PC-3 (cell line): ENCODE measurements at places on chromosomes 12 and 14.

DNA sequence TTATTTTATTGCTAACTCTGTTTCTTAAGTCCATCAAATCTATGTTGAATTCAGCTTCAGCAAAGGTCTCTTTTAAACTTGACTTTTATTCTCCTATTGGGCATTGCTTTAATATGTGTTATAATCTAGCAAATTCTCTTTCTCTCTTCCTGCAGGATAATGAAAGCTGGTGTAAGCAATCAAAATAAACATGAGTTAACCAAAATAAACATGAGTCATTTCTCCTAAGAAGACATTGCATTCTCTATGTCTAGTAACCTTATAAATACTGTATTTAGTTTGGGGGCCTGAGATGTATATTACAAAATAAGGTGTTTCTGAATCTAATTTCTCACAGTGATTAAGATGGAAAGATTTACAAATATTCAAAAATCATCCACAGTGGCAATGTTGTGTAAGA, 739.1 kb upstream of the ATXN7L3B start:
- peak; percentile 59 for DNase-seq

DNA sequence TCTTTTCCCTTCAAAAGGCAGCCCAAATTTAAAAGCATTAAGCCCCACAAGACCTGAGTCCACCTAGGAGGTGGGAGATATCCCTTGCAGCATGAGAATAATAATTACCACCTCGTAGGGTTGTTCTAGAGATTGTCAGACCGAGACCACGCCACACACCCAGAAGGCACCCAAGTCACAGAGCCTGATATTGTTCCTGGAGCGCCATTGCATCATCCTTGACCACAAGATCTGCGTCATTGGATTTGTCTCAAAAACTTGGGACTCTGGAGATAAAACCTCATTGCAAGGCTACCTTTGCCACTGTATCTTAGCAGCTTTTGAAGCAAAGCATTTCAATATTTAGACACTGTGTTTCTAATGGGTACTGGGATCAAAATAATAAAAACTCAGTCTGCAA, 29.4 kb upstream of the PPP2R5C start:
- peak; percentile 42 for DNase-seq

- DNase-seq: no peak
These were observed 236.4 kb upstream of the RGS6 start for GRCh38 chr14:71695611-71696350.

DNA sequence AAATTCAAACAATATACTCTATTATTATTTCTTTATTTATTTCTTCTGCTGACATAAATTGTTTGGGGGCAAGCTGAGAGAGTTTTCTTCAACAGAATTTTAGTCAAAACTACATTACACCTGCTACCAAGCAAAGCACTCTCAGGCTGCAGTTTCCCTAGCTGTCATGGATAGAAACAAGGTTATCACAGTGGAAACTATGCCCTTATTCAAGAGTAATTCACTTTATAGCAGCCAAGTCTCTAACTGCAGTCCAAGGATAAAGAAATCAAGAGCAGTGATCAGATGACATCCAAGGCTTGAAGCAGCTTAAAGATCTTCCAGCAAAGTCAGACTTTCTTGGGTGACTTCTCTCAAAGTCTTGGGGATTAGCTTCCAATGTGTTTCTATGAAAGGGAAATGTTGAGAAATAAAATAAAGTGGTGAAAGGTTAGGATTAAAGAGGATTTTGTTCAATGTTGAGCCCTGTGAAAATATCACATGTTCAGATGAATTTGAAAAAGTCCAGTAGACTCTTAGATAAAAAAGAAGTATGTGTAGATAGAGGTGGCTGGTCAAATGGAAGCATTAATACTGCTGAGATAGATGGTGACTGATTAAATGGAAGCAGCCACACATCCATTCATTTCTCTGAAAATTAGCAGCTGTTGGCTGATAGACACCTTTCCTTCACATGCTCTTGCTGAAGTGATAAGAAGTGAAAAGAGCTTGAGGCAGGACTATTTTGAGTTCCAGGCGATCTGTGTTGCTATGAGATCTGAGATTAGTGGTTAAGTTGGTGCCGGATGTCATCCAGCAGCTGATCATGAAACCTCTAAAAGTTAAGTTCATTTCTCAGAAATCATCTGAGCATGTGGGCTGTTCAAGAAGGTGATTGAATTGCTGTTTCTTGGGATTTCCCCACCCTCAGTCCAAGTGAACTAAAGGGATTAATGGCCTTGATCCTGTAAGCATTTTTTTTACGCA, 257.8 kb upstream of the BTG1 start:
- no peak for DNase-seq

GRCh38 chr14:76908834-76909233, 82.6 kb downstream of the LRRC74A start:
- DNase-seq: no peak

DNA sequence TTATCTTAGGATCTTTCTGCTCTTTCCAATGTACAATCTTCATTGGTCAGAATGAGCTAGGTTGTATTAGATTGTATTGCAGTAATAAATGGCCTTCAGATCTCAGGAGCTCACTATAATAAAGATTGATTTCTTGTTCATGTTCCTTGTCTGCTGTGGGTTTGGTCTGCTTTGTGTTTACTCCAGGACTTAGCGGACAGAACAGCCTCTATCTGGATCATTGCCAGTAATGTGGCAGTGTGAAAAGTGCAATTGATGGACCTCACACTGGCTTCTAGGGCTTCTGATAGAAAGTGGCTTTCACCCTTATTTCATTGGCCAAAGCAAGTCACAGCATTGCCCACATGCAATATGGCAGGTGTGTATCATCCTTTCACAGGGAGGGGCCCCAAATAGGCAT, 81.2 kb downstream of the BTG1 start:
- DNase-seq: no peak

GRCh38 chr12:101474711-101475386, at the start of gene SPIC:
Gene SPIC, plus strand, starts transcription at chr12:101475336. Its CDS starts 1,569 bp downstream, at chr12:101476905.
- no peak for DNase-seq

DNA sequence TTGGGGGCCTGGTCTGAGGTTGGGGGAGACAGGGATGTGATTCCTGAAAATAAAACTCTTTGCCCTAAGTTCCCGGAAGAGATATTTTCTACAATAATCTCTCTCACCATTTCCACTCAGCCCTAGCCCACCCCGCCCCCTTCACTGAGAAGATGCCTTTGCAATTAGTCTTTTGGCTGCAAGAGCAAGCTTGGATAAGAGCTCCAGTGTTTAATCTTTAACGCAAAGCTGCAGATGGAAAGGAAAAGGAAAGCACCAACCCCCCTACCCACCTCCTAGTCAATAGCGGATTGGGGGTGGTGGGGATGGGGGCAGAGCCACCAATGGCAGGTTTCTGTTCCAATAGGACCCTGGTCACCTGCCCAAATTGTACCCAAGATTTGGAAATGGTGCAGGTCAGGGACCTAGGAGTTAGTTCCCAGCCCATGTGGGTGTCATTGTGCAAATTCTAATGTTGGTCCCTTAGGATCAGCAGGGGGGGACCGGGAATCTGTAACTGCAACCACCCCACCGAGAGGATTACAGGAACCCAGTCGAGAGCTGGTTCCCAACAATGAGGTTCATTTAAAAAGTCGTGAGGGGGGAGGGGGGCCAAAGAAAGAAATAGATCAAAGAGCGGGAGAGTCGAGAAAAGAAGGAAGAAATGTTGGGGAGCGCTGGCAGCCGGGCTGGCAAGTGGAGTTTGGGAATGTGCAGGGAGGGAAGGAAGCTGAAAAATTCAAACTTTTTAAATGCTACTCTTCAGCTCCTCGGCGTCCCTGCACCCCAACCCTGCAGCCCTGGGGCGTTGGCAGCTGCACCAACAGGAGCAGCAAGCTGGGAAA, 1.6 kb downstream of the ZFP36L1 start:
- DNase-seq: peak; percentile 41

DNA sequence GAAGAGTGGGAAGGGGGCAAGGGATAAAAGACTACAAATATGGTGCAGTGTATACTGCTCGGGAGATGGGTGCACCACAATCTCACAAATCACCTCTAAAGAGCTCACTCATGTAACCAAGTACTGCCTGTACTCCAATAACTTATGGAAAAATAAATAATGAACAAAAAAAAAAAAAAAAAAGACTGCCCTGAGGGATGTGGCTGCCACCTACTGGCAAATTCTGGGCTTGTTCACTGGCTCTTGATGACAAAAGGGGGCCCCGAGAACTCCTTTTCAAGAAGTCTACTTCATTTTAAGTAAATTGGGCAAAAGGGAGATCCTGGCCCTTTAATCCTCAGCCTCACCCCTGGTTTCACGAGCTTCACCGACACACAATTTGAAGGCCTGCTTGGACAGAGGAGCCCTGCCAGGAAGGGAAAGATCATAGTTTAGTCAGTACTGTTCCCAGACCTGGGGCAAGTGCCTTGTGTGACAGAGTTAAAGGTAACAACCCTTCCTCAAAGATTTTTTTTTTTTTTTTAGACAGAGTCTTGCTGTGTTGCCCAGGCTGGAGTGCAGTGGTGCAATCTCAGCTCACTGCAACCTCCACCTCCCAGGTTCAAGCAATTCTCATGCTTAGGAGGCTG, 26.1 kb upstream of the STAC3 start:
- DNase-seq: peak; percentile 52

DNA sequence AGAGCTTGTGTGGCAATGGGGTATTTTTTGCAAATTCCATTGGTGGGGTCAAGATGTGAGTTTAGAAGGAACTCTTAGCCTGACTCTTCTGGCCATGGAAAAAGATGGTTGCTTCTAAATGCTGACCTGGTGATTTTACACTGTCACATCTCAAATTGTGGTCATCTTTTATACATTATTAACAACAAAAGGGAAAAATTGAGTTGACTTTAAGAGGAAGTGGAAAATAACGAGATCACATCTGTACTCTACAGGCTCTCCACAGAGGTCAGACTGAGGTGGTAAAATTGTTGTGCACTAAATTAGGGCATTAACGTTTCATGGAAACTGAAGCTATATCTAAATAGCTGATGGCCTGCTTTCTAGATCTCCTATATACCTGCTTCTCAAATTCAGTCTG, 44.7 kb downstream of the PTPN11 start:
- no peak for DNase-seq

- no peak for DNase-seq
These were observed 3.6 kb upstream of the NUDT4 start for GRCh38 chr12:93373961-93374656.

DNA sequence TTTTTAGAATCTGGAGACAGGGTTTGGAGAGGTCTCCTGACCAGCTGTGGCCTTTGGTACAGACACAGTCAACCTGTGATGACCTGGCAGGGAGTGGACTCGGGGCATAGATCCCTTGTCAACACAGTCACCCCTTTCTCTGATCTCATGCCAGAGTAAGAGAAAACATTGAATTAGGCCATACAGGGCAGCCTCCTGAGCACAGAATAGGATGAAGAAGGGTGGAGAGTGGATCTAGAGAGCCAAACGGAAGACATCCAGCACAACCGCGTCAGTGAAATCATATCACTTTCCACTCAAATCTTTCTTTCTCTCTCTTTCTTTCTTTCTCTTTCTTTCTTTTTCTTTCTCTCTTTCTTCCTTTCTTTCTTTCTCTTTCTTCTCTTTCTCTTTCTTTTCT, 145.9 kb upstream of the TBX3 start:
- DNase-seq: no peak

GRCh38 chr14:79852950-79853744, 358.2 kb downstream of the DIO2 start:
- DNase-seq: no peak

DNA sequence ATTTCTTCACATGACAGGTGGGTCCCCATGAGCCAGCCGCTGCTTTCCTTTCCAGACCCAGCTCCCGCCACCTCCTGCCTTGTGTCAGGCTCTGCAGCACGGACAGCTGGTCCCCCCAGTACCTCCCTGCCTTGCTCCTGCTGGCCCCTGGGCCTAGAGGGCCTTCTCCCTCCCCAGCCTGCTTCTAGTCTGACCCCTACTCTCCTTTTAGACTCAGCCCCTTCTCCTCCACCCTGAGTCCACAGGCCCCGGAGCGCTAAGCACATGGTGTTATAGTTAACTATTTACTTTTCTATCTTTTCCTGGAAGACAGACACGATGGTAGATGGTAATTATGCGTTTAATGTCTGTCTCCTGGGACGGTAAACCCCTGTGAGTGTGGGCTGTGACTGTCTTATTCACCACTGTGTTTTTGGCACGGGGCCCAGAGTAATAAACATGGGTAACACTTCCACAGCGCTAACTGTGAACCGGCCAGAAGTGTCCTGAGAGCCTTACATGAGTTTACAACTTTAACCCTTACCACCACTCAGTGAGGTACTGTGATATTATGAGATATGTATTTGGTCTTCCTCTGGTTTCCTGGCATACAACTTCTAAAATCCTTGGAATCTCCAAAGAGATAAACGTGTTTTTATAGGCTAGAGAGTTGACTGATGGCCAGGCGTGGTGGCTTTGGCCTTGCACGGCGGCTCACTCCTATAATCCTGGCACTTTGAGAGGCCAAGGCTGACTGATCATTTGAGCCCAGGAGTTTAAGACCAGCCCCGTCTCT, 41.2 kb downstream of the DGLUCY start:
- DNase-seq: peak; percentile 70

DNA sequence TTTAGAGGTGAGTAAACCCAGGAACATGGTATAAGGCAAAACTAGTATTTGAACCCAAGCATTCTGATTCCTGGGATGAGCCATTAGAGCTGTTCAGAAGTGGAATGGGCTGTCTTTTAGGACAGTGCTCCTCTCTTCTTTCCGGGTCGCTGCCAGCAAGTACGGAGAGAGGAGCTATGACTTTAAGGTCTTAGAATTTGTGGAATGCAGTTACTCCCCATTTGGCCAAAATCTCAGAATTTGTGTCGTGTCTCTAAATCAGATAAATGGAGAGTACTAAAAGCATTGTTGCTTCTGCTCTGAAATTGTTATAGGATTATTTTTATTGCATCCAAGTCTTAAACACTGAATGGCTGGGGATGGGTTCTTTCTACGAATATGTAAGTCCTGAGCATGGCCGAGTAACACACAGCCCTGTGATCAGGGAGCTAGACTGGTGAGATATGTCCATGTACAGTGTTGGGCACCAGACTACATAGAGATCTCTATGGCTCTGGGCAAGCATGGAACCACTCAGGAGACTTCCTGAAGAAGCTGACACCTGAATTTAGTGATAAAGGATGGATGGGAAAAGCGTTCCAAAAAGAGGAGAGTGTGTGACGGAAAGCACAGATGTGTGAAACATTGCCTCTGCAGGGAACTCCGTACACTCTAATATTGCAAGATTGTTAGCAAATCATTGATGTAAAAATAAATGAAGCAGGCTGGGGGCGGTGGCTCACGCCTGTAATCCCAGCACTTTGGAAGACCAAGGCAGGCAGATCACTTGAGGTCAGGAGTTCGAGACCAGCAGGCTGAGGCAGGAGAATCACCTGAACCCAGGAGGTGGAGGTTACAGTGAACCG, 184.7 kb downstream of the SRGAP1 start:
- no peak for DNase-seq

GRCh38 chr12:46450279-46450748, 77.7 kb upstream of the SLC38A2 start:
- peak; percentile 65 for DNase-seq

GRCh38 chr12:64457923-64458322, 6.0 kb downstream of the TBK1 start:
- DNase-seq: no peak
